ENCODE measurements at places on chromosomes 5 and 9.

- no peak for DNase-seq
Observed at GRCh38 chr5:175460126-175460525, 16.1 kb upstream of the DRD1 start.

DNA sequence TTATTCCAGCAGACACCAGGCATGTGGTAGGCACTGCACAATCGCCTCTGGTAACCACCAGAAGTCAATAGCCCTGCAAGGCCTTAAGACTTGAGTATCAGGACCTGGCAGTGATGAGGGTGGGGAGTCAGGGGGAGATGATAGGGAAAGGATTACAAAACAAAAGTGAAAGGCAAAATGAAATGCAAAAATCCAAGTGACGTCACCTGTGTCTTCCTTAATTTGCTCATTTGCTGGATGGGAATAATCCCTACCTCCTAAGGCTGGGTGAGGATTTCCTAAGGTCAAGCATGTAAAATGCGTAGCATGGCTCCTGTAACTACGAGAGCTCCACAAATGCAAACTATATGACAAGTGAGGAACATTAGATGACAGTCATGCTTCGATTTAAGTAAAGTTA lies 58.4 kb downstream of the FOXI1 start:
- DNase-seq, result no peak

DNA sequence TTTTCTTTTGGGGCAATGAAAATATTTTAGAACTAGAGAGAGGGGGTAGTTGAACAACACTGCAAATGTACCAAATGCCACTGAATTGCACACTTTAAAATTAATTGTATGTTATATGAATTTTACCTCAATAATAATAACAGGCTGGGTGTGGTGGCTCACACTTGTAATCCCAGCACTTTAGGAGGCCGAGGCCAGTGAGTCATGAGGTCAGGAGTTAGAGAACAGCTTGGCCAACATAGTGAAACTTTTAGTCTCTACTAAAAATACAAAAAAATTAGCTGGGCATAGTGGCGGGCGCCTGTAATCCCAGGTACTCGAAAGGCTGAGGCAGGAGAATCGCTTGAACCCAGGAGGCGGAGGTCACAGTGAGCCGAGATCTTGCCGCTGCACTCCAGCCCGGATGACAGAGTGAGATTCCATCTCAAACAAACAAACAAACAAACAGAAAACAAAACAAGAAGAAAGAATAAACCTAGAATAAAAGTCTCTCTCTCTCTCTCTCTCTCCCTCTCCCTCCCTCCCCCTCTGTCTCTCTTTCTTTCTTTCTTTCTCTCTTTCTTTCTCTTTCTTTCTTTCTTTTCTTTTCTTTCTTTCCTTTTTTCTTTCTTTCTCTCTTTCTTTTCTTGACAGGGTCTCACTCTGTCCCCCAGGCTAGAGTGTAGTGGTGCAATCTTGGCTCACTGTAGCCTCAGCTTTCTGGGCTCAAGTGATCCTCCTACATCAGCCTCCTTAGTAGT lies 91.1 kb downstream of the BASP1 start:
- DNase-seq, result no peak

DNA sequence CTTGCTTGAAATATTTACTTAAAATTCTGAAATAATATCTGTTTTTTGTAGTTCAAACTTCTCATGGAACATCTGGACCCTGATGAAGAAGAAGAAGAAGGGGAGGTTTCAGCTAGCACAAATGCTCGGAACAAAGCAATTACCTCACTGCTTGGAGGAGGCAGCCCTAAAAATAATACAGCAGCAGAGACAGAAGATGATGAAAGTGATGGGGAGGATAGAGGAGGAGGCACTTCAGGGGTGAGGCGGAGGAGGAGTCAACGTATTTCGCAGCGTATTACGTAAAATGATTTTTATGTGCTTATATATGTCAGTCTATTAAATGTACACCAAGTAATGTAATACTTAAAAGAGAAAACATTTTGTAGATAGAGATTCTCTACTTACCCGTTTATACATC lies 185.4 kb downstream of the CPLANE1 start:
- no peak for DNase-seq
